ENCODE measurements at places on chromosomes 5 and 9.
A peak's percentile ranks its signal among the peaks of the same experiment; 100 is the strongest.

- DNase-seq: no peak
Measured at GRCh38 chr5:132059043-132059695, 1.3 kb upstream of the IL3 start.

DNA sequence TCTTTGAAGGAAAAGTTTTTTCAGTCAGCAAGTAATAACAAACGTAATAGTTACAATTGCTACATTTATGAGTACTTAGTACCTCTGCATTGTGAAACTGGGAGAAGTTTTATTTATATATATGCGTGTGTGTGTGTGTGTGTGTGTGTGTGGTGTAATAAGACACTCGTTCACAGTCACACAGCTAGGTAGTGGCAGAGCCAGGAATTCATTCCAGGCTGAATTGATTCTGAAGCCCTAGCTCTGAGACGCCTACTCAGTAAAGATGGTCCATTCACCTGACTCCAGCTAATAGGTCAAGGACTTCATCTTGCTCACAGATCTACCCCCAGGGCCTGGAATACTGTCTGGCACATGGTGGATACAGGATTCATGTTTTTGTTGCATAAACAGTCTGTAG, 13.6 kb upstream of the CAST start:
- no peak for DNase-seq

- DNase-seq: no peak
Measured at GRCh38 chr9:87065981-87066380, 118.7 kb upstream of the GAS1 start.

GRCh38 chr9:35342221-35342958, 147.5 kb upstream of the RUSC2 start:
- DNase-seq: no peak

DNA sequence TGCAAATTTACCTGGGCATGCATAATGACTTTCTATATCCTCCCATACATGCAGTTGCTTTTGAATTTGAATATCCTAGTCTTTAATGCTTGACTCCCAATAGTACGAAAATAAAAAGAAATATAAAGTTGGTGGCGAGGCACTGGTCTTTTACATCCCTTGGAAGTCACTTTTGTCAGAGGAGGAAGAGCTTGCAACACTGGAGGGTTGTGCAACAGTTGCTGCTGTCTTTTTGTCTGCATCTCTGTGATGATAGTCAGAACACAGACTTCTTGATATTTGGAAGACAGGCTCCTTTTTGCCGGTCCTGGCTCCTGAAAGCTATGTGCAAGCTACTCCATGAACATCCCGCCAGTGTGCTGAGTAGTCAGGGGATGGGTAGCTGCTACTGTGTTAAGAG, 16.8 kb upstream of the SGCD start:
- no peak for DNase-seq

GRCh38 chr5:112304743-112305142, 114.3 kb downstream of the EPB41L4A start:
- DNase-seq: no peak

DNA sequence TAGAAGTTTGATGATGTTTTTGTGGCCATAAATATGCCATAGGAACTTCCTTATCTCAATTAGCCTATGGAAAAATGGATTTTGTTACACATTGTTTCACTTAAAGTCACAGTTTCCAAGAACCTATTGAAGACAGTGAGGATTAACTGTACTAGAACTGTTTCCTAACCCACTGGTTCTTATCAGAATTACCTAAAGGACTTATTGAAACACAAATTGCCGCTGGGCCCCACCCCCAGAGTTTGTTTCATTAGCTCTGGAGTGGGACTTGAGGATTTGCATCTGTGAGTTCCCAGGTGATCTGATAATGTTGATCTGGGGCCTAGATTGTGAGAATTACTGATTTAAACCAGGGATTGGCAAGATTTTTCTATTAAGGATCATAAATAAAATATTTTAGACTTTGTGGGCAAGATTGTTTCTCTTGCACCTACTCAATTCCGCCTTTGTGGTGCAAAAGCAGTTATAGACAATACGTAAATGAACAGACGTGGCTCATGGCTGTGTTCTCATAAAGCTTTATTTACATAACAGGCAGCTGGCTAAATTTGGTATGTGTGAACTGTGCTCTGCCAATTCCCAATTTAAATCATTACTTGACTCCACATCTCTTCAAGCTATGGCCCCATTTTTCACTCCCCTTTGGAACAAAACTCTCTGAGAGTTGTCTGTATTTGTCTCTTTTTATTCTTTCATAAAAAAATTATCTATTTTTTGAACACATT, 9.3 kb downstream of the JAK2 start:
- no peak for DNase-seq

DNA sequence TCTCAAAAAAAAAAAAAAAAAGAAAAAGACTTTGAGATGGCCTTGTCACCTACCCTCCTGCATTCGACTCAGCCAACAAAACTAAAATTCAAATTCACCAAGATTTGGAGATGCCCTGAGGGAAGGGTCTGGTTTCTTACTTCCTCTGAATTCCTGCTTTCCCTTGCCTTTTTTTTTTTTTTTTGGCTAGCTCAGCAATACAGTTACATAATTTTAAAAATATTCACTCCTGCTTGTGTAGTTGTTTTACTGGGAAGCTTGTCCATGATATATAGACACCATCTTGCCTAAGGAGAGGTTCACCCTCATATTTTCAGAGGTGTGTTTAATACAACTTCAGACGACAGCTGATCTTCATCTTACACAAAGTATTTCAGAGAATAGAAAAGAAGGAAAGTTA, 21.3 kb upstream of the SERINC5 start:
- no peak for DNase-seq

- DNase-seq: peak; percentile 96
Measured at GRCh38 chr9:134434894-134435506, 108.7 kb downstream of the RXRA start.

DNA sequence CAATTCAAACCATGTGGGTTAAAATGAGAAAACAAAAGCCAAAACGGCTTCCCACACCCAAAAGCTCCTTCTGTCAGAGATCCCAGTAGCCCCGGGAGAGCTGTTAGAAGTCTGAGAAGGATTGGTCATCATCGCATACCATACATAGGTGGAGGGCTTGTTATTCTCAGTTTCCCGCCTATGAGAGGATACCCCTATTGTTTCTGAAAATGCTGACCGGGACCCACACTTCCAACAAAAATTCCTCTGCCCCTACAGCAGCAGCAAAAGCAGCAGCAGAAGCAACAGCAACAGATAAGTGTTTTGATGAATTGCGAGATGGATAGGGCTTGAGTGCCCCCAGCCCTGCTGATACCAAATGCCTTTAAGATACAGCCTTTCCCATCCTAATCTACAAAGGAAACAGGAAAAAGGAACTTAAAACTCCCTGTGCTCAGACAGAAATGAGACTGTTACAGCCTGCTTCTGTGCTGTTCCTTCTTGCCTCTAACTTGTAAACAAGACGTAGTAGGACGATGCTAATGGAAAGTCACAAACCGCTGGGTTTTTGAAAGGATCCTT, at the start of gene TEK:
Gene TEK (plus strand): TSS at position 245 of the 561 bp plus-strand sequence. CDS start 366 bp downstream, outside the sequence.
- DNase-seq: no peak

DNA sequence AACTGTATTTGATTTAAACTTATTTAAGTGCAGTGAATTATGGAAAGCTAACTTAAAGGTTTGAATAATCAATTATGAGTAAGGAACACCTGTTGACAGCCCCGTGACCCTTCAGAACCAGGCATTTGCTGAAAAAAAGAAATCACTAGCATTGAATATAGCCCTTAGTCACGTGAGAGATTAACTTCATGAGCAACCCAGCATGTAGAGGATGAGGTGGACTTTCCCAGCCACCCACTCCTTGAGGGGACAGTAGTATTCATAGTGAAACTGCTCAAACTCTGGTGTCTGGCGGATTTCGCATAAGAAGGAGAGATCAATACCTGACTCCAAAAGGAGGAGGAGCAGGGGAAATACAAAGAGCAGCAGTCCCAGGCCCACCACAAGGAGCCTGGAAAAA, 184.8 kb upstream of the RASEF start:
- no peak for DNase-seq

- DNase-seq: no peak
Measured at GRCh38 chr5:40401284-40402006, 278.3 kb upstream of the PTGER4 start.

DNA sequence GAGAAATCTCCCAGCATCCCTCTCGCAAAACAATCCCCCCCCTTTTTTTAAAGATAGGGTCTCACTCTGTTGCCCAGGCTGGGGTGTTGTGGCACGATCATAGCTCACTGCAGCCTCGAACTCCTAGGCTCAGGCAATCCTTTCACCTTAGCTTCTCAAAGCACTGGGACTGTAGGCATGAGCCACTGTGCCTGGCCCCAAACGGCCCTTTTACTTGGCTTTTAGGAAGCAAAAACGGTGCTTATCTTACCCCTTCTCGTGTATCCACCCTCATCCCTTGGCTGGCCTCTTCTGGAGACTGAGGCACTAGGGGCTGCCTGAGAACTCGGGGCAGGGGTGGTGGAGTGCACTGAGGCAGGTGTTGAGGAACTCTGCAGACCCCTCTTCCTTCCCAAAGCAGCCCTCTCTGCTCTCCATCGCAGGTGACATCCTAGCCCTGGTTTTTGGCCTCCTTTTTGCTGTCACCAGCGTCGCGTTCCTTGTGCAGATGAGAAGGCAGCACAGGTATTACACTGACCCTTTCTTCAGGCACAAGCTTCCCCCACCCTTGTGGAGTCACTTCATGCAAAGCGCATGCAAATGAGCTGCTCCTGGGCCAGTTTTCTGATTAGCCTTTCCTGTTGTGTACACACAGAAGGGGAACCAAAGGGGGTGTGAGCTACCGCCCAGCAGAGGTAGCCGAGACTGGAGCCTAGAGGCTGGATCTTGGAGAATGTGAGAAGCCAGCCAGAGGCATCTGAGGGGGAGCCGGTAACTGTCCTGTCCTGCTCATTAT, 6.8 kb downstream of the CA9 start:
- DNase-seq: no peak

- DNase-seq: no peak
Measured at GRCh38 chr5:75839547-75839946, 122.3 kb upstream of the POC5 start.

DNA sequence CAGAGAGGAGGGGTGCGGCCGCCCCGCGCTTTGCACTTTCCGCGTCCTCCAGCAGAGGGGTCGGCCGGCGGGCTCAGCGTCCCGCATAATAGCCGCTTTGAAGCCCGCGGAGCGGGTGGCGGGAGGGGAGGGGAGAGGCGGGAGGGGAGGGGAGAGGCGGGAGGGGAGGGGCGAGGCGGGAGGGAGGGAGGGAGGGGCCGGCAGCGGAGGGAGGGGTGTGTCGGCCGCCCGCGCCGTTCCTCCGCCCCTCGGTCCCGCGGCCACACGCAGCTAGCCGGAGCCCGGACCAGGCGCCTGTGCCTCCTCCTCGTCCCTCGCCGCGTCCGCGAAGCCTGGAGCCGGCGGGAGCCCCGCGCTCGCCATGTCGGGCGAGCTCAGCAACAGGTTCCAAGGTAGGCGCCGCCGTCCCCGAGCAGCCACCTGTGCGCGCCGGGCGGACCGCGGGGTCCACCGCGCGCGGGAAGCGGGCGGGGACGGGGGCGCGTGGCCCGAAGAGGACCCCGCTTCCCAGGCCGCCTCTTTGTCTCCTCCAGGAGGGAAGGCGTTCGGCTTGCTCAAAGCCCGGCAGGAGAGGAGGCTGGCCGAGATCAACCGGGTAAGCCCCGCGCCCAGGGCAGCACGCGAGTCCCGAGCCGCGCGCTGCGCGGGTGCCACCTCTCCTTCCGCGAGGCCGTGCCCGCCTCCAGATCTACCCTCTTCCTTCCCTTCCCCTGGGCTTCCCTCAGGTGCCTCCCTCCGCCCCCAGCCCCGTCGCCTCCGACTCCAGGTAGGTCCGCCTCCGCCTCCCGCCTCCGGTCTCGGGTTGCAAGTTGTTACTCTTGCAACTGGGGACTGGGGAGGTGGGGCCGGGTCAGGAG, at the start of gene AIF1L:
Gene AIF1L (plus strand): TSS at position 263 of the 857 bp plus-strand sequence. CDS start 99 bp downstream, at position 362.
- DNase-seq: peak; percentile 49

DNA sequence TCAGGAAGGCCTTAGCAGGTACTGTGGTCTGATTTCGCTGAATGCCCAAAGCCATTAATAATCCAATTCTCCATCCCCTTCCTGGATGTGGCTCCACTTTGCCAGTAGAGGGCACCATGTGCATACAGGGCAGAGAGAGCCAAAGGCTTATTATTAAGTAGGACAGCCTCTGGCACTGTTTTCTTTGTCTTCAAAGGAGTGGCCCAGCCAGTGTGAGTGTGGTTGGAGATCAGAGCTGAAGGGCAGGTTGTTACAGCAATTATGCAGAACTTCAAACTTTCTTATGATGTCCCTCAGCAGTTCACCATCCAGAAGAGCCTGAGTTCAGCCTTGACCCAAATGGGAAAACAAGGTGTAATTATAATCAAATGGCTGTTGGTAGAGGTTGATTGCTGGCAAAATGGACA, 38.6 kb upstream of the CEMIP2 start:
- no peak for DNase-seq

DNA sequence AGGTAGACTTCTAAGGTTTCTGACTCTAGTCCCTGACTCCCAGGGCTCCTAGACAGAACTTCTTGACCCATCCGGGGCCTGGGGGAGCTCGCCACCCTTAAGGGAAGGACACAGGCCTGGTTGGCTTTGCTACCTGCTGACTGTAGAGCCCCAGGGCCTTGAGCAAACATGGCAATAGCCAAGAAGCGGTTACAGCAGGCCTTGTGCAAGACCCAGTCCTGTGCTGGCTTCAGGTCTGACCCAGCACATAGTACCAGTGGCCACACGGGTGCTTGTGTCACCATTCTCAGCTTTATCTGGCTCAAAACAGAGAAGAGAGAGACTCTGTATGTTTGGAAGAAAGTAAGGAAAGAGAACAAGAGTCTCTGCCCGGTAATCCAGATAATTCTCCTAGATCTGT, 41.8 kb downstream of the AP3B1 start:
- DNase-seq: no peak

DNA sequence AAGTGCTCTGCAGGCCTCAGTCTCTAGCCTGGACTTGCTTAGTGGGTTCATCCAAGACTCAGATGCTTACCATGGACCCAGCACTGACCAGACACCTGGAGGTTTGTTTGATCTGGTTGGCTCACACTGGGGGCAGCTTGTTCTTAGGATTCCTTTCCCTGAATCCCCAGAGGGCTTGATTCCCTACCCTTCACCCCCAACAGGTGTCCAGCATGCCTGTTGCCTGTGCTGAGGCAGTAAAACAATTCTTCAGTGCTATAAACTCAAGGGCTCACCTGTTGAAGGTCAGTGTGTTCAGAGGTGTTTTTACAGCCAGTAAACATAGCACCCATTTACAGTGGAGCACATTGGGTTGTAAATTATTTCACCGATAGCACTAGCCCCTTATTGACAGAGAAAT, 123.8 kb upstream of the KLF4 start:
- no peak for DNase-seq

GRCh38 chr9:38130724-38131123, 61.7 kb upstream of the SHB start:
- DNase-seq: no peak

GRCh38 chr9:69932901-69933300, 110.7 kb upstream of the MAMDC2 start:
- DNase-seq: no peak

GRCh38 chr9:20713172-20713571, 29.1 kb downstream of the FOCAD start:
- DNase-seq: no peak

- no peak for DNase-seq
Measured at GRCh38 chr9:4296217-4296616, 3.7 kb downstream of the GLIS3 start.

- DNase-seq: peak; percentile 57
Measured at GRCh38 chr9:122318284-122318683, 52.5 kb upstream of the PTGS1 start.

GRCh38 chr9:15086778-15087324, 176.6 kb upstream of the FREM1 start:
- no peak for DNase-seq

GRCh38 chr9:90070931-90071660, 466.3 kb downstream of the GADD45G start:
- no peak for DNase-seq

- no peak for DNase-seq
Measured at GRCh38 chr5:122078116-122079110, at the start of gene LOX. Gene LOX, minus strand, starts transcription at chr5:122078259. Its CDS starts 274 bp downstream, at chr5:122077985.

- no peak for DNase-seq
Measured at GRCh38 chr5:144194144-144194543, 23.5 kb downstream of the KCTD16 start.
